ENCODE measurements at places on chromosomes 3 and 15. TPM values are rescaled to one million over a fixed set of nuclear protein-coding genes. Genes with fewer than 3 reads are reported as not detected.

The ZNF774 gene
- 0.85 TPM for total RNA-seq

The PLS1 gene
- 11.1 TPM for total RNA-seq

The HESX1 gene
- total RNA-seq, result 0.27 TPM

The PLA2G4E gene
- total RNA-seq, result 0.03 TPM

The AGBL1 gene
- total RNA-seq, result not detected

The LHFPL4 gene
- 0.05 TPM for total RNA-seq

The RGMA gene
- 0.31 TPM for total RNA-seq

The GOLGA8Q gene
- not detected for total RNA-seq

The MB21D2 gene
- total RNA-seq, result 6.0 TPM

The THSD4 gene
- total RNA-seq, result 27.2 TPM

The CCDC54 gene
- total RNA-seq, result not detected

Measured in A549 treated with Hydrocortisone at 1 μM for 4 hours (cell line).